ENCODE measurements at places on chromosomes 1 and 21. TPM values are rescaled to one million over a fixed set of nuclear protein-coding genes. Genes with fewer than 3 reads are reported as not detected.

ZNF644 gene
- 18.3 TPM for total RNA-seq

ZSCAN20 gene
- total RNA-seq: 1.3 TPM

ZBTB8B gene
- not detected for total RNA-seq

CD5L gene
- 11.9 TPM for total RNA-seq

OR10Z1 gene
- total RNA-seq: not detected

RPS6KC1 gene
- 5.6 TPM for total RNA-seq

GNAT2 gene
- total RNA-seq: 0.25 TPM

CSF3R gene
- total RNA-seq: 4.3 TPM

PDE4B gene
- total RNA-seq: 2.4 TPM

UMODL1 gene
- 0.18 TPM for total RNA-seq

Data from left lobe of liver (tissue), 2 donors.